ENCODE measurements at places on chromosomes 2 and 18.

DNA sequence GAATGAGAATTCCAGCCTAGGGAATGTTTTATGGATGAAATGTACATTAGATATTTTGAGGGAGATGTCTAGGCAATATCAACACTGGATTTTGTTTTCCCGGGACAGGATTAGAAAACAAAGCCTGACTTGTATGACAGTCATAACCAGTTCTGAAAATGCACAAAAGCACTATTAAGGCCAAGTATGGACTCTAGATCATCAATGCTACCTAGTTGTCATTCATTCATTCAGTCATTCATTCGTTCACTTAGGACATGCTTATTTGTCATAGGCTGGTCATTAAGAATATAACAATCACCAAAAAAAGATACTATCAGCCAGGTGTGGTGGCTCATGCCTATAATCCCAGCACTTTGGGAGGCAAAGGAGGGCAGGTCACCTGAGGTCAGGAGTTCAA, 511.2 kb downstream of the CMPK2 start:
- DNase-seq = no peak

- DNase-seq = no peak
Observed at GRCh38 chr2:120230515-120231471, 7.6 kb upstream of the TMEM185B start.

- no peak for DNase-seq
Observed at GRCh38 chr2:27126252-27126710, 2.7 kb downstream of the ABHD1 start.

GRCh38 chr2:232437195-232437571, 18.8 kb upstream of the ALPI start:
- DNase-seq = no peak

DNA sequence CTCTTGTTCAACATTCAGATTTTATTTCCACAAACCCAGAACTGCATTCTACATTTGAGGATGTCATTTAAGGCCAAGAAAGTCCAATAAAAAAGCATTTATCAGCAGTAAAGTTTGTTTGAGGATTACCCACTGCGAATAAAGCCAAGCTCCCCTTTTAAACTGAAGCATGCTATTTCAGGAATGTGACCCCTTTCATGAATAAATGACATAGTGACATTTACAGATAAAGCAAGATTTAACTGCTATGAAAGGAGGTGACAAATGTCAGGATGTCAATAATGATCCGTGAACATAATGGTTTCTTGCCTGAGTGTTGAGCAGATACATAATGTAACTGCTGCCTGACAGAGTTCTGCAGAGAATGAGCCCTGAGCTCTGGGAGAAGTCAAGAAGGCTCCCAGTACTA, 146.3 kb downstream of the TDRD15 start:
- DNase-seq = no peak

DNA sequence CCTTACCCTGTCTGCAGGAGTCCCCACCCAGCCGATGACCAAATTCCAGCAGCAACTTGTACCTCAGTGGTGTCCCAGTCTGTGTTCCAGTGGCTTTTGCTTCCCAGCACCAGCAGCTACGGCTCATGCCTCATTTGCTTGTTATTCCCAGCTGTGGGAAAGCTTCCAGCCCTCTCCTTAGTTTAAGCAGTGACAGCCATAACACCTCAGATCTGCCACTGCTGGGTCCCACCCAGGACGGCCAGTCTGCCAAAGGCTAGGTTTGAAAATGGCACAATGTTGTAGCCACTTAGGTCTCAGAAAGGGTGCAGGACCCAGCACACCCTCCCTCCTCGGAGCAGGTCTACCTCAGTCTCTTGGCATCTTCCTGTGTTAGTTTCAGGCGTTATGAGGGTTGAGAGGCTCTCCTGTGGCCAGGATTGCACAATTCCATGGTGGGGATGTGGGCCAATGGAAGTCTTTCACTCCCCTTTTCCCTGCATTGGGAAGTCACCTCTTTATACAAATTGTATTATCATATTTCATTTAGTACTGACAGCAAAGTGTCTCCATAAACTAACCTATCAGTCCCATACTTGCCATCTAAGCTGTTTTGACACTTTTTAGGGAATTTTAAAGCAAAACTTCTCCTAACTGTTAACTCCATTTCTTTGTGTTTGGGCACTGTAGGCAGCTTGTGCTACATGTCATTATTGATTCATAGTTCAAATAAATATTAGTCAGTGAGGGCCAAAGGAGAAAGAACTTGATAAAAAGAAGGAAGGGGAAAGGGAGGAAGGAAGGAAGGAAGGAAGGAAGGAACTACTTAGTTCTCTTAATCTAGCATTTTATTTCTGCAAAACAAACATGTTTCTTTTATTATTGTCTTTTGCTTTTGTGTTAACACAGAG, 62.9 kb upstream of the FAM110C start:
- DNase-seq = no peak

DNA sequence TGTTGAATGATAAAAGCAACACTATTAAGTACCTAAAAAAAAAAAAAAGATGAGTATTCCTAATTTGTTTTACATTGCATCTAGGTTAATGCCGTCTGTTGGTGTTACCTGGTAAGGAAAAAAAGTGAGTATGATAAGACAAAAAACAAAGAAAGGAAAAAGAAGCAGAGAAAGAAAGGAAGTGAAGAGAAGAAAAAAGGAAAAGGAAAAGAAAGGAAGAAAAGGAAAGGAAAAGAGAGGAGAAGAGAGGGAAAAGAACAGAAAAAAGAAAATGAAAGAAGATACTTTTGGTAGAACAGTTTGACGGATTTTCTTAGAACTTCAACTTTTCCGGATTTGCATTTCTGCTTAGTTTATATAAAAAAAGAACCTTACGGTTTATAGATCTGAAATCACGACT, 387.9 kb downstream of the METTL4 start:
- no peak for DNase-seq

- DNase-seq = no peak
Observed at GRCh38 chr2:62315476-62315875, 119.6 kb downstream of the B3GNT2 start.

- peak; percentile 65 for DNase-seq
Observed at GRCh38 chr2:229927817-229928321, 5.6 kb downstream of the FBXO36 start.

DNA sequence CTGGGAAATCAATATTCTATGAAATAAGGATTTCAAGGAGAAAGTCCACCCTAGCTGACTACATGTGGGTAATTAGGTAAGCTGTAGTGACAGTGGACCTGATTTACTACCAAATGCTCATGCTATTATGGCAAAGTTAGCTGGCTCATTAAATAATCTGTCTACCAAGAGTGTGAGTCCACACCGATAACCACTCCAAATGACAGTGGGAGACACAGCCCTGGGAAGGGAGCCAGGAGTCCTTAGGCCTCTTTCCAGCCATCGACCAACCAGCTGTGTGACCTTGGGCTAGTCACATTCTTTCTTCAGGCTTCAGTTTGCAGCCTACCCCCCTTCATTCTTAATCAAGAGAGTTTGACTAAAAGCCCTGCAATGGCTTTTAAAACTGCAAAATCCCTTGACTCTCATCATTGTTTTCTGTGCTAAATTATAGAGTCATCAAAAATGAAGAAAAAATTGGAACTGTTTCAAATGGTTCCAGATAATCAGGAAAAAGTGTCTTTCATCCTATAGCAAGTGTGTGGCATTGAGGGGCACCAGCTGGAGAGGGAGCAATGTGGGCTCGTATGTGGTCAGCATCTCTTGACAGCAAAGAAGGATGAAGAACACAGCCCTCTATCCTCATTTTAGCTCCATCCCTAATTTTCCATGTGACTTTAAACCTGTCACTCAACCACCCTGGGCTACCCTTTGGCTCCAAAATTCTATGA, 45.6 kb upstream of the SLC14A2 start:
- no peak for DNase-seq

DNA sequence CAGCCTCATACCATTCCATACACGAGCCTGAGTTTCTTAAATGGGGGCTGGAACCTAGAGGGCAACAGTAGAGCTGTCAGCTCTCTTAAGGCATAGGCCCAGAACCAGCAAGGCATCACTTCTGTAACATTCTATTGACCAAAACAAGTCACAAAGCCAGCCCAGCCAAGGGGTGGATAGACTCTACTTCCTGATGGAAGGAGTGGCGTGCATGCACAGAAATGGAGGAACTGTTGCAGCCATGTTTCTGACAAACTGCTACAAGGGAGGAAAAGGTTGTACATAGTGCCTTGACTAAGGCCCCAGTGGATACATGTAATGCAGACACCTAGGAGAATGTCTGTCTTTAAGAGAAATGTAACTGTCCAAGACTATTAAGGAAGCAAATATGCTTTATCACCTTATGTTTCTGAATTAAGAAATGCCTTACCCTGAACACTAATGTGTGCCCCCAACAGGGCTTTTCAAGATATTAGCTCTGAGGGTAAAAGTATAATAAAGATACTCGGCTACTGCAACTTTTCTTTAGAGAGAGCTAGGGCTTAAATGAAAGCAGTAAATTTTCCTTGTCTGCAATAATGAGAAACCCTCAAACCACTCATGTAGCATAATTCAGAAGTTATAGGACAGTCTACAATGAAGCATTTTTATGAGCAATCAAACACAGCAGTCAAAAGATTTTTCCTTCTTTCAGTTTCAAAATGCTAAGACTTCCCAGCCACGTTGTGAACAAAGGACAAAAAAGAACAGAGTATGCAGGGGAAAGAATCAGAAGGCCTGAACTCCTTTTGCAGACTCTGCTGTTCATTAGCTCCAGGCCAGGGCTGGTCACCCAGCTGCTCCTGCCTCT, 35.1 kb upstream of the CDC42EP3 start:
- DNase-seq = no peak

DNA sequence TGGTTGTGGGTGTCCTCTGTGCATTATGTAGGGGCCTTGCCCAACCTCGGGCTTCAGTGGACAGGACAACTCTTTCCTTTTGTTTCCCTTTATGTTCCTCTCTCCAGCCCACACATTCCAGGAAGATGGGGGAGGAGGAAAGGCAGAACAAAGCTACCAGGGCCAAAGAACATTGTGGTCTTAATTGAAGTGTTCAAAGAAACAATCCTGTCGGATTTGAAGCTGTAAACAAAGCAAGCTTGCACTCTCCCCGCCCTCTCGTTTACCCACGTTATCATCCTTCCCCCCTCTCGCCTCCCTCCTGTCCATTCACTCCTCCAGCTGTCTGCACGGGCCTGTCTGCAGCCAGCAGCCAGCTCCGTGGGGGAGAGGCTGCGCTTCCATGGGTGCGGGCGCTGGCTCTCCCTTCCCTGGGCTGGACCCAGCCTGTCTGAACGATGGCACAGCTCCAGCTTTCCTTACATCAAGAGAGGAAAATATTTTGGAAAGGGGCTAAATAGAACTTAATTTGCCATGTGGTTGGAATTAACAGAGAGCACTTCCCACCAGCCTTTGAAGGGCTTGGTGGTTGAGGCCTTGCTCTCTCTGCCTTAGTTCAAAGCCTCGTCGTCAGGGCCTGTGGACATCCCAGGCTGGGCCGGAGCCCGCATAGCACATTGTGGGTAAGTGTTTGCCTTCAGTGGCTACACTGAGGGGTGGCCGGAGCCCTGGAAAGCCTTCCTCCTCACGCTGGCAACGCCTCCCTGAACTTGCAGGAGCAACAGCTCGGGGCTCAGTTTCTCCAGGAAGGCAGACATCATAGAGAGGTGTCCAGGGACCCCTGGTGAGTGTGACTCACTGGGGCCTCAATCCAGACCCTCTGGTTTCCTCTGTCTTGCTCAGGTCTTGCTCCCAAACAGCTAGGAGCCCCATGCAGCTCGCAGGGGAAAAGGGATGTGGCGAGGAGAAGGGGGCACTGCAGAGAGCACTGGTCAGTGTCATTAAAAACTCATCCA, 60.6 kb upstream of the HS6ST1 start:
- peak; percentile 90 for DNase-seq

- no peak for DNase-seq
Observed at GRCh38 chr2:157760949-157761348, 115.2 kb downstream of the ACVR1 start.

GRCh38 chr2:70083344-70084156, 3.7 kb upstream of the PCBP1 start:
- DNase-seq = peak; percentile 61

DNA sequence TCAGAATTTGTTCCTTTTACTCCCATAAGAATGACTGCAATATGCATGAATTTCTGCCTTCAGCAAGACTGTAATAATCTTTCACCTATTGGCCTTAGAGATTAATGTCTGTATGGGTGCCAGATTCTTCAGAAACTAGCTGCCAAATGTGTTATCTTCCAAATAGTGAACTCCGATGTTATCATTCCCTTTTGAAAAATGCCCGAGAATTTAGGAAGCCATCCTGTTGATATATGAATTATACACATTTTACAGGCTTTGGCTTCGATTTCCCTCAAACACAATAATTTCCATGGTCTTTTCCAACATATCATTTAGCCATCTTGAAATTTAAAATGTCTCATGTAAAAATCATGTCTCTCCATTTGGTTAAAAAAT, 101.5 kb downstream of the ZNF521 start:
- no peak for DNase-seq

DNA sequence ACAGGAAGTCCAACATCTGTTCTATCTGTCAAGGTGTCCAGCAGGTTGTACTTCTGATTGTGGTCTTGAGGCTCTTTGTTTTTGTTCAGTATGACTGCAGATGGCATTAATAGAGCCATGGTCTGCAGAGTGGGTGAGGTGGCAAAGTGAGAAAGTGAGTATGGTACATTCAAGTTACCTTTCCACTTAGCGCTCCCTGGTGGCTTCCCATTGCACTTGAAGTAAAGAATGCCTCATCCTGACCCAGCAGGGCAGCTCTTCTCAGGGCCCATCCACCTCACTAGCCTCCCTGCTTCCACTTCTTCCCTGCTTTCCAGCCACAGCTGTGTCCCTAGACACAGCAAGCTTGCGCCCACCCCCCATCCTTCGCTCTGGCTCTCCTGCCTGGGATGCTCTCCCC, 148.0 kb upstream of the ALPP start:
- DNase-seq = peak; percentile 23

- DNase-seq = no peak
Observed at GRCh38 chr2:197867624-197868023, 63.2 kb downstream of the PLCL1 start.

DNA sequence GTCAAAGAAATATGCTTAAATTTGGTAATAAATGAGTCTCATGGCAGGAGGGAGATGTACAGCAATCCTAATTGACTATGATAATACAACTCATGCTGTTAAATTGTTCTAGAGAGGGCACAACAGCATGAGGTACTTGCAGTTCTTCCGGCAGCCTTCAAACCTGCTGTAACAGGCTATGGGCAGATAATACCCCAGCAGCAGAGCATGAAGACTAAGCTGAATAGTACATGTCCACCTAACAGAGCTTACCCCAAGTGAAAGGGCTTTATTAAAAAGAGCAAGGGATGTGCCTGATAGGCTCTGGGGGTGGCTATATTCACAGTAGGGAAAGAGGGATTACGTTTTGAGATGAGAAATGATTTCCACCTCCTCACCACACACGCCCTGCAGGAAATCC, 28.9 kb downstream of the MRO start:
- no peak for DNase-seq

GRCh38 chr2:228458364-228458763, 276.9 kb upstream of the SPHKAP start:
- DNase-seq = no peak

GRCh38 chr18:55128437-55128836, 169.2 kb upstream of the CCDC68 start:
- no peak for DNase-seq
